ENCODE measurements at places on chromosomes 4 and X.

DNA sequence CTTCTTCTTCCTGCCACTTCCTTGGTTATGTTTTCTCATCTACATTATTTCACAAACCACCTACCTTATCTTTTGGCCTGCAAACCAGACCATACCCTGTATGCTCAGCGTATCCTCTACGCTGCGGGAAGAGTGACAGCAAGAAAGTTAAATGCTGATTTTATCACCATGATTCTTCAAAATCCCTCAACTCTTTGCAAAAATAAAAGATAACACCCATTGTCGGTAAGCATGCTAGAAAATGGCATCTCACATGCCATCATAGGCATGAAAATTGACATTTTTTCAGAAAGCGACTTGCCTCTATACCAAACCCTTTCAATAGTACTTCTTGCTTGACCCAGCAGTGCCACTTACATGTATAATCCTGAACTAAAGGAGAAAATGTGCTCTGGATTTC is 102.0 kb downstream of the HPGD start:
- peak; percentile 74 for DNase-seq

GRCh38 chr4:77163641-77164040 is 6.6 kb downstream of the CCNG2 start:
- no peak for DNase-seq

GRCh38 chr4:28832444-28832843 is 1887.7 kb upstream of the PCDH7 start:
- DNase-seq, result no peak

DNA sequence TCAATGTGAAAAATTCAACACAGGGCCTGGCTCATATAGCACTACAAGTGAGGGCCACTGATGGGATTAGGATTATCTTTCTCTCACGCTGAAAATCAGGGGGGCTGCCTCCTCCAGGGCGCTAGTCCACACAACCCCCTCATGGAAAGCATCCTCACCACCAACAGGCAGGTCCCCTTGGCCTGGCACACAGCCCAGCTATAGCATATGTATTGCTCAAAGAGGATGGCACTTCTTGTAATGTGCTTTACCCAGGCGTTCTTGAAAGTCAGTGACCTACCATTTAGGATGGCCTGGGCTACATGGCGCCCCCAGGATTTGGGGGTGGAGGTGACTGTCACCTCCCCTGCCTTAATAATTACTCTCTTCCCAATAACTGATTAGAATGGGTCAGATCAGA is 71.0 kb upstream of the LSM6 start:
- DNase-seq, result no peak

- no peak for DNase-seq
Measured at GRCh38 chr4:170884969-170885570, 795.3 kb upstream of the AADAT start.

- DNase-seq, result no peak
Measured at GRCh38 chr4:136643416-136643815, 888.9 kb downstream of the PCDH18 start.

DNA sequence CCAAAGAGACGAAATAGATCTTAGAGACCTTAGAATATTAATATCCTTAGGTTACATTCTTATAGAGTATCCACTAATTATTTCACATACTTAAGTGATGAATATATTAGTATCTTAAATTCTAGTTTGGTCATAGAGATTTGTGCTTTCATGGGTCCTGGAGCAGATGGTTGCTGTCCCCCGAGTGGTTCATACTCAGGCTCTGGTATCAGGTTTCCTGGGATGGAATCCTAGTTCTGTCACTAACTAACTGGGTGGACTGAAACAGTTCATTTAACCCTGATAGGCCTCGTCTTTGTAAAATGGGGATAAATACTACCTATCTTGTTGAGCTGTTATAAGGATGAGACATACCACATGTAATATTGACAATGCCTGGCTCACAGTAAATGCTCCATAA is 264.6 kb downstream of the TENM3 start:
- DNase-seq, result no peak

Data from common myeloid progenitor, CD34-positive (primary cell).